AG10803 (cell line): ENCODE measurements at places on chromosomes 1 and 21.

DNA sequence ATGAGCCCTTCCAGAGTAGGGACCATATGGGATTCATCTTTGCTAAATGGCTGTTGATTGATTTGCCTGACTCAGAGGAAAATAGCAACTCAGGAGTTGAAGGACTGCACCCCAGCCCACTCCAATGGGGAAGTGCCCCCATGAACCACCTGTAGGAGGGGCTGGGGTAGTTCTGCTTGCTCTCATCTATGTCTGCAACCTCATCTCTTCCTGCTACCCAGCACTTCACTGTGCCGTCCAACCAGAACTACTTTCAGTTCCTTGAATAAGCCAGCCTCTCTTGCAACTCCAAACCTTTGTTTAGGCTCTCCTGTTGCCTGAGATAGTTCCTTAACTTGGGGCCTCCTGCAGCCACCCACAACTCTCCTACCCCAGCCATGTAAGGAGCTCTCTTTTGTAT lies 26.6 kb downstream of the BEND5 start:
- no peak for DNase-seq

DNA sequence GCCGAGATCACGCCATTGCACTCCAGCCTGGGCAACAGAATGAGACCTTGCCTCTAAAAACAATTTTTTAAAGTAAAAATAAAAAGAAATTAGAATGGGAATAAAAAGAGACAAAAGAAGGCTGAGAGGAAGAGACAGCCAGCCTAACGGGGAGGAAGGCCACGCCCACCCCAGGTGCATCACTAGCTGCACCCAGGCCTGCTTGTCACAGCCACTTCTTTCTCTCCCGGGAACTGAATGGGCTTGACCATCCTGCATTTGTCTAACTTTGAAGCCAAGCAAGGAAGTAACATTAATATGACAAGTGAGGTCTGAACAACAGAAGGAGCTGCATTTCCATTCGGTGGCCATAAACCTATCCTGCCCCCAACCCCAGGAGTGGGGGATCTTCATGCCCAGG lies 20.8 kb upstream of the EFNA1 start:
- DNase-seq = no peak

- no peak for DNase-seq
Observed at GRCh38 chr1:165222580-165222979, 133.9 kb downstream of the LMX1A start.

DNA sequence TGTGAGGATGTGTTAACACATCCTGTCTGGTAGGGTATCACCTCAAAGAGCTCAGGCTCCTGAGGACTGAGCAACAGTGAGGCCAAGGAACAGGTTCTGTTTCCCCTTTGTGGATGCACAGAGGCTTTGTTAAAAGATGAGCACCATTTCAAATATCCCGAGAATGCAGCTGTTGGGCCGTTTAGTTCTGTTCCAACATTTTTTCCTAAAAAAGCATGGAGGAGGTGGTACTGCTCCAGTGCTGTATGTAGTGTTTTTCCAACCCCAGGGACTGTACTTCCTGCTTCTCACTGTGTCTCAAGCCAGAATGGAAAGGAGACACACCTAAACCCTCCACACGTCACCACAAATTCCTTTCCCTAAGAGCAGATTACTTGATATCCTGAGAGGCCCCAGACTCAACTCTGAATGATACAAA lies 53.8 kb upstream of the BCL10 start:
- peak; percentile 98 for DNase-seq

GRCh38 chr21:34363733-34364132 lies at the start of gene KCNE2:
Gene KCNE2 (plus strand): TSS chr21:34364006. CDS start chr21:34370479, 6,473 bp downstream.
- no peak for DNase-seq

DNA sequence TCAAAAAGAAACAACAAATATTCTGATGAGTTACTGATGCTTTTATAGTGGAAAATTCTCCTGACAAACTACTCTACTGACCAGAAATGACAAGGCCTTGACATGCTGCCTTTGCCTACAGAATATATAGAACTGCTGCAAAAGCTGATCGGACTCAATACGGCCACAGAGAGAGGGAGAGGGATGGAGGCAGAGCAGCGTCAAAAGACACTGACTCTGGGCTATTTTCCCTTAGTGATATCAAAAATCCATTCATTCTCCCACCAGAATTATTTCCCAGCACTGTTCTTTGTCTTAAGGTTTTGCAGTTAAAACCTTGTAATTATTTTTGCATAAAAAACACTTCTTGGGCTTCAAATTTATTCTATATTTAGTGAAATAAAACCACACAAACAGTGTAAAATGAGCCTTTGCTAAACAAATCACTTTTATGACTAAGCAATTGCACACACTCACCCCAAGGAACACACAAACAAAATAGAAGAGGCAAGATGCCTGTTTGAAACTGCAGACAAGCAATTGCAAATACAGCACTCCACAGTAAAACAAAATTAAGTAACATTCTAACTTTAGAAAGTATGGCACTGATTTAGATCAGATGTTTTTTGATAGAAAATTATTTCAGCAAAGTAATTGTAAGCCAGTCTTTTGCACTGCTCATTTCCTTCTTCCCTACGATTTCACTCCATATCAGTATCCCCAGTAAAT lies 1036.4 kb downstream of the ADGRL2 start:
- no peak for DNase-seq

DNA sequence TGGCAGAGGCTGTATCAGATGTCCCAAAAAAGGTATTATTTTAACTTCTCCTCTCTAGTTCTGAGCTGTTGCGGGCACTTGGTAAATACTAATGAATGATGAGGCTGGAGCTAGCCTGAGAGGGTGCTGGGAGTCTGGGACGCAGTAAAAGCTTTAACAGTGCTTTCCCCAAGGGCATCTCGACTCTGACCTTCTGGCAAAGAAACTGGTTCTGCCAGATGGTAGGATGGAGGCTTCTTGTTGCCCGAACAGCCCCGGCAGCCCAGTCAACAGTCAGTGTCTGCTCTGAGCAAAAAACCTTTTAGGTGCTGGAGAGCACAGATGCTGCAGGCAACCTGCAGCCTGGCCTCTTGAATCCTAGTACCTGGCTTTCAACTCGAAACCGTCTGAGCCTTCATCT lies 2.5 kb upstream of the PNRC2 start:
- no peak for DNase-seq

- DNase-seq = no peak
Observed at GRCh38 chr1:41799723-41800122, 119.0 kb downstream of the HIVEP3 start.

DNA sequence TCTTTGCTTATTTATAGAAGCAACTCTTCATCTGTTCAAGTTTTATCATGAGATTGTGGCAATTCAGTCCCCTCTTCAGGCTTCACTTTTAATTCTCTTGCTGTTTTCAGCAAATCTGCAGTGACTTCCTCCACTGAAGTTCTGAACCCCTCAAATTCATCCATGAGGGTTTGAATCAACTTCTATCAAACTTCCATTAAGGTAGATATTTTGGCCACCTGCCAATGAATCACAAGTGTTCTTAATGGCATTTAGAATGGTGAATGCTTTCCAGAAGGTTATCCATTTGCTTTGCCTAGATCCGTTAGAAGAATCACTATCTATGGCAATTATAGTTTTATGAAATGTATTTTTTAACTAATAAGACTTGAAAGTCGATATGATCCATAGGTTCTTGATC lies 946.7 kb upstream of the B3GALT2 start:
- DNase-seq = no peak

DNA sequence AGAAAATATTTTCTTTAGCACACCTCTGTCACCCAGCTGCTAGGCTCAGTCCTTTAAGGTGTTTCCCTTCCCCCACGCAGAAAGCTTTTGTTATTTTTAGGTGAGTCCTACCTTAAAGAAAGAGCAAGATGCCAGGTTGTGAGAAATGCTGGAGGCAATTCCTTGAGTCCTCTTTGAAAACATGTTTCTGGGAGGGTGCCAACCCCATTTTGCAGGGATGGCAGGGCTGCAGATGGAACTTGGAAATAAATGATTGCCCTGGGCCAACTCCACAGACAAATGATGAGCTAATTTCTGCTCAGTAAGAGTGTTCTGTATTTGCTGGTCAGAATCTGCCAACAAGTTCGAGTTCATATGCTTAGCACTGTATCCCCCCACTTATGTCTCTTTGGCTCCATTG lies 119.2 kb upstream of the RAB3GAP2 start:
- no peak for DNase-seq

GRCh38 chr1:215273838-215274516 lies 191.4 kb downstream of the KCNK2 start:
- peak; percentile 90 for DNase-seq

- no peak for DNase-seq
Observed at GRCh38 chr1:238608144-238608543, 717.4 kb upstream of the ZP4 start.

DNA sequence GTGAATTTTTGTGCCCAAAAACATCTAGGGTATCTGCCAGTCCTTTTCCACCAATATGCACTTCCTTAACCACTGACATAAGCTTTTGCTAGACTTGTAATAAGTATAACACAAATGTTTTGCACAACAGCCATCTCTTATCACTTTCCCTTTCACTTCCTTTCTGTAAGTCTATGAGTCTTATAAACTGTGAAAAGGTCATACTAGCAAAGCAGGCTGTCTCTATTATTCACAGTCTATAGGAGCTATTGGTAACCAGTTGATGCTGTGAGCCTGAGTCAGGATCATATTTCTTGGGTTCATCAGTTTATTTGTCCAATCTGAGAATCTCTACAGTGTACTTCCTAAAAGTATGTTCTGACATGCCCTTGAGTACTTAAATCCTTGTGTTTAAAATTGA lies 172.6 kb downstream of the CHRM3 start:
- DNase-seq = no peak

DNA sequence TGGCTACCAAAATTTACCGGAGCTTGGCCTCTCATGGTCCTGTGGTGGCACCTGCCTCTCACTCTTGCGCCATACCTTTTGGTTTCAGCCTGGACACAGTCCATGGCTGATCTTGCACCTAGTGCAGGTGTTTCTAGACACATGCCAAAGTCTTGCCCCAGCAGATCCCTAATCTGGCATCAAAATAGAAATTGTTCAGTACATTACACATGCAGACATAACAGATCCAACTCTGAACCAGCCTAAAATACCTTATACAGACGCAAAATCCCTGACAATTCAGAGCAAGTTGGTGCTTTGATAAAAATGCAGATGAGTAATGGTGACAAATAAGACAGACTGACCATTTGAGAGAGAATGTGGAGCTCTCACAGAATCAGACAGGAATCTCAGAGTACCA lies 44.1 kb downstream of the NGF start:
- no peak for DNase-seq

DNA sequence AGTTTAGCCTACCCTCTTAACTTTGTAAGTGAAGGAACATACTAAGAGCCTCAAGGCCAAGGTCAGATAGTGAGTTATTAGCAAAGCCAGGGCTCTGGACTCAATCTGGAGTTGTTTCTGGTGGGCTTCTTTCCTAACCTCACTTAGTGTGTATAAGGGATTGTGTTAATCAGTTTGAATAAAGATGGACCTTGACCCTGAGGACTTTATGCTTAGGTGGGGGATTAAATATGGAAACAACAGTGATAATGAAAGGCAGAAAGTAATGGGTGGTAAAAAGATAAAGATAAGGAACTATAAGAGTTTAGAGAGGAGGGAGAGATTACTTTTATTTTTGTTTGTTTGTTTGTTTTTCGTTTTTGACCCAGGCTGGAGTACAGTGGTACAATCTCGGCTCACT lies 5.5 kb downstream of the RABGAP1L start:
- DNase-seq = no peak

DNA sequence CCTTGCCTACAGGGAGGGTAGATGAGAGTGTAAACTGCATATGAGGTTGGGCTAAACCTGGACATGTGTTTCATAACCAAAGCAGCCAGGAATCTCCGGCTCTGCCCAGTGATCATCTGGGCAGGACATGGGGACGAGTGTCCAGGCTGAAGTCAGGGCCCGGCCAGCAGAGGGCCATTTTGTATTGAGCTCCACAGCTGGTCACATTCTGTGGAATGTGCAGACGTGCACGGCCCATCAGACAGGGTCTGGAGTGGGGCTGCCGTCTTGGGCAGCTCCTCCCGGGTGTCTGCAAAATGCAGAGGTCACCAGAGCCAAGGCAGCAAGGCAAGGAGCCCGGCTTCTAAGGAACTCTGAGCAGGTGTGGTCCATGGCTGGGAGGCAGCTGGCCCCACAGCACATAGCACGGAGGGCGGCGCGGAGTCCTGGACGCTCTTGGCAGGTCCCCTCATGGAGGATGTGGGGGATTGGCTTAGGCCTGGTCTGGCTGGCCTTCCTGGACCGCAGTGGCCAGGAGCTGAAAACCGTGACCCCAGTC lies 6.2 kb downstream of the LRRC3 start:
- peak; percentile 12 for DNase-seq

DNA sequence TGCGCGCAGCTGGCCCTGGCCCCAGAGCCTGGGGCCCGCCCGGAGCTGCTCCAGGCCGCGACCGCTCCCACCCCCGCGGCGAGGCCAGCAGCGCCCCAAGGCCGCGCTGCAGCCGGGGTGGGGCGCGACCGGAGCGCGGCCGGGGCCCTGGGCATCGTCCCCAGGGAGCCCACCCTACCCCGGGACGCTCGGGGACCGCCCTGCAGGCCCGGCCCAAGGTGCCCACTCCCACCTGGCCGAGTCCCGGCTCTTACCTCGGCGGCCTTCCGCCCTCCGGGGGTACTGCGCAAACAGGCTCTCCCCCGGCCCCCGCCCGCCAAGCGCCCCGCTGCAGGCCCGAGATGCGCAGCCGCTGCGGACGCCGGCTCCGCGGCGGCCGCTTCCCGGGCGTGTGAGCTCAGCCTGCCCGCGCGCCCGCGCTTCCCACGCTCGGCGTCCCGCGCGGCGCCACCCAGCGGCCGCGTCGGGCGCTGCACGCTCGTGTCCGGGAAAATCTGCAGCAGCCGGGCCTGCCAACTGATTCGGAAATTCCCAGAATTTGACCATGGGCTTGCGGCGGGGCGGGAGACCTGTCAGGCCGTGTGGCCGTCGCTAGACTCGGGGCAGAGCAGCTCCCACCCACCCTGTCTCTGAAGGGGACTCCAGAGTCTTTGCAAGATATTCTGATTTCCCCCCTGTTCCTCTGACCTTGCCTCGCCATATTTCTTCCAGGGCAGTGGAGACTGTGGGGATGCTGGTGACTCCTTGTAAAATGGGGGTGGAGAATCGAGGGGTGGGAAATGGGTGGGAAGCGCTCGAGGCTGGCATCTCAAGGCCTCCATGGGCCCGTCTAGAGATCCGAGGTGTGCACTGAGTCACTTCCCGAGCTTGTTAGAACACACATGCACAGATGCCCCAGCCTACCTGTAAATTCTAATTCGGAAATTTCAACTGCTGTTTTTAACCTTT lies 41.9 kb downstream of the CD34 start:
- peak; percentile 69 for DNase-seq
